ENCODE measurements at places on chromosomes 2 and 18. TPM values are rescaled to one million over a fixed set of nuclear protein-coding genes. Genes with fewer than 3 reads are reported as not detected.

- H3K4me1 ChIP-seq = no peaks in the 10 kb centered on the region
- H3K4me3 ChIP-seq = no peak overlapping the region
- no peaks in the 10 kb centered on the region for H3K27me3 ChIP-seq
- no peak for DNase-seq
Measured at GRCh38 chr2:197973772-197974171, 169.4 kb downstream of the PLCL1 start.

DNA sequence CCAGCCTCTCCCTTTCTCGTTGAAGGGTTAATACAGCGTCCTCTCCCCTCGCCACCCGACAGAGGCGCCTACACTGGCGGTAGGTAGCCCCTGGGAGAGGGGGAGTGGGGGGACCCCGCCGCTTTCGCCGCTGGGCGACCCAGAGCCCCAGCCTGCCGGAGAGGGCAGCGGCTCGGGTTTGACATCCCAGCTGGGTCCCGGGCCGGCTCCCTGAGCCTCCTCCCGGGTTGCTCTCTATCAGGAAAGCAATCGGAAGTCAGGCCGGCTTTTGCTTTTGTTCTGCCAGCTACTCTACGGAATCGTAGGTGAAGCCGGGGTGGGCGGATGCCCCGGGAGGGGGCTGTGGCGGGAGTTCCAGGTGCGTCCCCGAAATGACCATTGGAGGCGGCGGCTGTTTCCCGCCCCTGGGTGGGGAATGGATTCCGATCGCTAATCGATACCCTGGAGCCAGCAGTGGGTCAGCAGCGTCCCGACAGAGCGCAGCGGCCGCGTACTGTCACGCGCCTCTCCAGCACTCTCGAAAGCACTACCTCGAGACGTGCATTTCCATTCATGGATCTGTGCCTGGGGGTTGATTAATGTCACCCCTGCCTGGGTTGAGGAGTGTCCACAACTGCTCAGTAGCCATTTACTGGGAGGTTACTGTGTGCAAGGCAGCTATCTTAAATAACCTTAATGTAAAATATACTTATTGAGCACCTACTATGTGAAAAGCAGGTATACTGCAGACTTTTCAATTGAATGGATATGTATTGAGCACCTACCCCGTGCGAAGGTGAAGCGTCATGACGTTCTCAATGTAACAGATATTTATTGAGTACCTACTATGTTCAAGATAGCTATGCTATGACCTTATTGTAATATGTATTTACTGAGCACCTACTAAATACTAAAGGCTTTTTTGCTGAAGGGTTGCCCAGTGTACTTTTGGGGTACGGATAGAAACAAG lies 1.1 kb downstream of the MAPK4 start:
- H3K36me3 ChIP-seq = no peaks in the 10 kb centered on the region
- H3K27ac ChIP-seq = no peak overlapping the region
- DNase-seq = no peak
- H3K4me3 ChIP-seq = peak overlapping the region; percentile 63
- no peaks in the 10 kb centered on the region for H3K27me3 ChIP-seq

DNA sequence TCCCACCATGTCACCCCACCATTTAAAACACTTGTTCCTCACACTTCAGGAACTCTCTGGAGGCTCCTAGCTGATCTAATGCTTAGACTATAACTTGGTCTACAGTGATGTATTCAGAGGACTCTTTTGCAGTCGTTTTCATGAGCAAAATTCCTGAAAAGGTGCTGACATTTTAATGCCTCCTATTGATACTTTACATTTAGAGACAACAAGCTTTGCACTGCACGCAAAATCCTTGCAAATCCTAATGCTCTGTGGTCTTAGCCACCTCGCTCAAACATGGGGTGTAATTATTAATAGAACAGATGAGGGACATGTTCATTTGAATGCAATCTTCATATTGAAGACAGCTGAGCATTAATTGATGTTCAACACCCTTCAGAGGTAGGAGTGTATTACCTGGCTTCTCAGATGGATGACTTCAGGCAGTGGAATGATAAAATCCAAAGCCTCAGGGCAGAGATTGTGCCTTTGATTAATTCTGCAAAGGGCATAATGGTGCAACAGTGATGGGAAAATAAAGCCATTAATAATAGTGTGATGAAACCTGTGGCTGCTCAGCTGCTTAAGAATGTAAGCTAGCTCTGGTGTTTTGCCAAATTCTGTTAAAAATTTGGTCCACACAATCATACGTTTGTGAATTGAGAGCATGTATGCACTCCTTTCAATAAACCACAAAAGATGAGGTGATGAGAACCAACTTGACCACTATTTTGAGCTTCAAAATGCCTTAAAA lies 5.4 kb downstream of the CTAGE1 start:
- H3K4me3 ChIP-seq = no peak overlapping the region
- DNase-seq = no peak
- no peaks in the 10 kb centered on the region for H3K4me1 ChIP-seq
- H3K36me3 ChIP-seq = no peaks in the 10 kb centered on the region
- H3K27ac ChIP-seq = no peak overlapping the region

DNA sequence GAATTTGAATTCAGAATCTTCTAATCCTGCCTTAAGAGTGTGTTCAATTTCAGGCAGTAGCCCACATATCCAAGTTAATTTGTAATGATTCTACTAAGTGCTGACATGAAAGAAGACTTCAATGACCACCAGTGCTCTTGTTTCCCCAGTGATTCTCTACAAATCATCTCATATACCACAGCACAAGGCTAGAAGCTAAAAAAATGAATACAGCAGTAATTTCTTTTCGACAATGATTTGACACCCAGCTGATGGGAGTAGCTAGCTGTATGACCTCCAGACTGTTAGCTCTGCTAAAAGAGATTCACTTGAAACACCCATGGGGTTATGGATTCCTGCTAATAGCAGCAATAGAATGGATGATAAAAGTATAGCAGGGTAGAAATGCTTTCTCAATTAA lies 217.0 kb upstream of the TMEFF2 start:
- no peak for DNase-seq
- no peaks in the 10 kb centered on the region for H3K27me3 ChIP-seq
- no peaks in the 10 kb centered on the region for H3K4me1 ChIP-seq
- no peaks in the 10 kb centered on the region for H3K36me3 ChIP-seq

DNA sequence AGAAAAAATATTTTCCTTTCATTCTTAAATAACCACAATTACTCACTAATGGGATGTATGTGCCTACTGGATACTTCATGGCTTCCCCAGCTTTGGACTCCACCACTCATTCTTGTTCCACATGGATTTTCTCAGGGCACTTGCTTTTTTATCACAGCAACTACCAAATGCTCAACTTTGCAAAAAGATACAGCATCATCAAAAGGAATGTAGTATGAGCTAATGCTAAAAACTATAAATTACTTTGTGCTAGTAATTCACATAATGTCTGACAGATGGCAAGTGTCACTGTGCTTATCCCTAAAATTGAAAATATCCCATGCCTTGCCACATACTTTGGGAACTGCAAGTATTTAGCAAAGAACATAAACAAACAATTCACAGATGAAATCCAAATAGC lies 130.4 kb upstream of the ZFP36L2 start:
- no peaks in the 10 kb centered on the region for H3K36me3 ChIP-seq
- no peak overlapping the region for H3K4me3 ChIP-seq
- no peaks in the 10 kb centered on the region for H3K4me1 ChIP-seq
- H3K27me3 ChIP-seq = no peaks in the 10 kb centered on the region

GRCh38 chr2:105261061-105261460 lies 19.5 kb downstream of the GPR45 start:
- H3K4me3 ChIP-seq = no peak overlapping the region
- H3K4me1 ChIP-seq = no peaks in the 10 kb centered on the region
- no peak for DNase-seq
- H3K27ac ChIP-seq = peak overlapping the region; percentile 74
- H3K27me3 ChIP-seq = no peaks in the 10 kb centered on the region

DNA sequence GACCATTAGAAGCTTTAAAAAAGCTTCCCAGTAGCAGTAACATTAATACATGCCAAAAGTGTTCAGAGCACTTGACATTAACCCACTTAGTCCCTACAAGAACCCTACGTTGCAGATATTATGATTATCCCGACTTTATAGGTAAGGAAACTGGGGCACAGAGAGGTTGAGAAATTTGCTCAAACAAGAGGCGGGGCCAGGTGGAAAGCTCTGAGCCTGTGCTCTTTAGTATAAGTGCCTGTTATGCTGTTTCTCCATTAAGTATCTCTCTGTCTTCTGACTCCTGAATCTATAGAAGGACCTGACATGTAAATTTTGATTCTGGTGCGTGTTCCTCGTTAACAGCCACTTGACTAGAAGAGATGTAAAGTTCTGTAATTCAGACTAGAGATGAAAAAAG lies 139.8 kb downstream of the RBMS1 start:
- H3K4me1 ChIP-seq = peaks cover 6% of the 10 kb centered on the region
- no peaks in the 10 kb centered on the region for H3K27me3 ChIP-seq
- no peak for DNase-seq
- no peaks in the 10 kb centered on the region for H3K36me3 ChIP-seq

- no peaks in the 10 kb centered on the region for H3K27me3 ChIP-seq
- no peak for DNase-seq
- H3K4me3 ChIP-seq = no peak overlapping the region
- no peaks in the 10 kb centered on the region for H3K4me1 ChIP-seq
- H3K36me3 ChIP-seq = no peaks in the 10 kb centered on the region
- H3K27ac ChIP-seq = no peak overlapping the region
Measured at GRCh38 chr2:160440888-160441287, 52.7 kb downstream of the RBMS1 start.

DNA sequence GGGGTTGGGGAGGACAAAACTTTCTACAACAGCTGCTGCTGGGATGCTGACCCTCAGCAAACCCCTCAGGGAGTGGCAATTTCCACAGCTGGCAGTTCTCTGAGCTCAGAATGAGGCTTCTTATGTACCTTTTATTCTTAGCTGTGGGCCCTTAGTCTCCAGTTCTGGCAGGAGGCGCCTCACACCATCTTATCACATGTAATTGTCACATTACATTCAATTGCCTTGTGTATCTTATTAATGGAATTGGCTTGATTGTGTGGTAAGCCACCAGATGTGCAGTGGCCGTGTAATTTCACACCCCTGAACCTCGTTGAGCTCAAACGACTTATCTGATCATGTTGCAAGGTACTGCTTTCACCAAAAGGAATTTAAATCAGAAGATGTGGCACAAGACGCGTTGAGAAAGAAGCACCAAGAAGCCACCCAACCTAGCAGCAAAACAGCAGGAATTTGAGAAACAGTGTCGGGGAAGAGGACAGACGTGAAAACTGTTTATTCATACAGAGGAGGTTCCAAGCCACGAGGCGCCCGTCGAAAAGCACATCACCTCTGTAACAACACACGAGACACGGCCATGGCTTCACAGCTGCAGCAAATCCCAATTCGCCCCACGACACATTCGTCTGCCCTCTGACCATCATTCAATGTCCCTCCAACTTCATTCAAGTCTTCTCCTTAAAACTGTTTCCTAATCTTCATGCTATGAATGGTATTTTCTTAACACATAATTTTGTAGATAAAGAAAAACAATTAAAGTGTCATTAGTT lies 53.6 kb upstream of the LPIN2 start:
- H3K27me3 ChIP-seq = no peaks in the 10 kb centered on the region
- no peaks in the 10 kb centered on the region for H3K36me3 ChIP-seq
- no peak overlapping the region for H3K4me3 ChIP-seq
- H3K4me1 ChIP-seq = no peaks in the 10 kb centered on the region
- DNase-seq = no peak

GRCh38 chr18:2846636-2847316 lies at the start of gene EMILIN2:
Gene EMILIN2 (plus strand): TSS chr18:2847006. CDS start chr18:2847189, 183 bp downstream.
- H3K27ac ChIP-seq = peak within 1 kb of the TSS; percentile 93
- no peak for DNase-seq
- H3K4me3 ChIP-seq = peak within 1 kb of the TSS; percentile 78
- H3K27me3 ChIP-seq = peaks cover 26% of the 10 kb centered on the region
- no peaks in the 10 kb centered on the region for H3K36me3 ChIP-seq

GRCh38 chr2:217924346-217924901 lies 78.4 kb downstream of the TNS1 start:
- H3K27me3 ChIP-seq = no peaks in the 10 kb centered on the region
- peaks cover 44% of the 10 kb centered on the region for H3K4me1 ChIP-seq
- H3K36me3 ChIP-seq = no peaks in the 10 kb centered on the region
- H3K4me3 ChIP-seq = no peak overlapping the region
- DNase-seq = no peak

CFC1 gene
- total RNA-seq = not detected

MYCN gene
- 0.32 TPM for total RNA-seq

CTNNA2 gene
- total RNA-seq = 0.16 TPM
